Esophagus squamous epithelium (tissue), 5 donors: ENCODE measurements at places on chromosomes 13 and 19. TPM values are rescaled to one million over a fixed set of nuclear protein-coding genes. Genes with fewer than 3 reads are reported as not detected.
A peak's percentile ranks its signal among the peaks of the same experiment; 100 is the strongest.

CCL25 gene
- not detected for total RNA-seq

LHB gene
- not detected for total RNA-seq

SIGLEC8 gene
- total RNA-seq: 0.68 TPM

IRS2 gene
- 24.6 TPM for total RNA-seq

KRTDAP gene
- total RNA-seq: 136 TPM

EID2B gene
- total RNA-seq: 3.6 TPM

FBN3 gene
- total RNA-seq: not detected

RASIP1 gene
- 6.7 TPM for total RNA-seq

DNA sequence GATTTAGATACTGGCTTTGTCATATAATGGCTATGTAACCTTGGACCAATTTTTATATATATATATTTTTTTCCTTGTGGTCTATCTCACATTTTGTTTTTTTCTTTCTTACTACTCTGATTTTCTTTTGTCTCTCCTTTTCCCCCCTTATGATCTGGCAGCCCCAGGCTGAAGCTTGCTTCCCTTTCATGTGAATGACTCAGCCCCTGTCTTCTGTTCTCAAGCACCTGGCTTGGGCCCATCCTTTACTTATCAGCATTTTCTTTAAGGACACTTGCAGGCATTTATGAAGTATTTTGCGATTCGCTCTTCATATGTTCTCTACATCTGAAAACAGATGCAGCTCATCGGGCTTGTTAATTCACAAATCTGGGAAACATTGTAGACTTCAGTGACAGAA, 163.6 kb downstream of the SPRY2 start:
- no peaks in the 10 kb centered on the region for H3K36me3 ChIP-seq
- no peak overlapping the region for H3K27ac ChIP-seq
- H3K27me3 ChIP-seq: no peaks in the 10 kb centered on the region
- H3K4me3 ChIP-seq: no peak overlapping the region

GRCh38 chr19:37333457-37333856, 37.4 kb upstream of the ZNF527 start:
- no peaks in the 10 kb centered on the region for H3K27me3 ChIP-seq
- no peaks in the 10 kb centered on the region for H3K36me3 ChIP-seq
- H3K4me3 ChIP-seq: no peak overlapping the region
- H3K4me1 ChIP-seq: peaks cover 10% of the 10 kb centered on the region
- H3K27ac ChIP-seq: peak overlapping the region; percentile 91
- DNase-seq: no peak

GRCh38 chr13:43333176-43333575, 309.8 kb downstream of the DNAJC15 start:
- no peak for DNase-seq
- H3K4me1 ChIP-seq: no peaks in the 10 kb centered on the region
- H3K36me3 ChIP-seq: no peaks in the 10 kb centered on the region
- no peaks in the 10 kb centered on the region for H3K27me3 ChIP-seq
- no peak overlapping the region for H3K27ac ChIP-seq

GRCh38 chr19:40687525-40688016, 2.9 kb downstream of the NUMBL start:
- no peak for DNase-seq
- H3K4me3 ChIP-seq: no peak overlapping the region
- no peaks in the 10 kb centered on the region for H3K27me3 ChIP-seq
- H3K27ac ChIP-seq: peak overlapping the region; percentile 93

DNA sequence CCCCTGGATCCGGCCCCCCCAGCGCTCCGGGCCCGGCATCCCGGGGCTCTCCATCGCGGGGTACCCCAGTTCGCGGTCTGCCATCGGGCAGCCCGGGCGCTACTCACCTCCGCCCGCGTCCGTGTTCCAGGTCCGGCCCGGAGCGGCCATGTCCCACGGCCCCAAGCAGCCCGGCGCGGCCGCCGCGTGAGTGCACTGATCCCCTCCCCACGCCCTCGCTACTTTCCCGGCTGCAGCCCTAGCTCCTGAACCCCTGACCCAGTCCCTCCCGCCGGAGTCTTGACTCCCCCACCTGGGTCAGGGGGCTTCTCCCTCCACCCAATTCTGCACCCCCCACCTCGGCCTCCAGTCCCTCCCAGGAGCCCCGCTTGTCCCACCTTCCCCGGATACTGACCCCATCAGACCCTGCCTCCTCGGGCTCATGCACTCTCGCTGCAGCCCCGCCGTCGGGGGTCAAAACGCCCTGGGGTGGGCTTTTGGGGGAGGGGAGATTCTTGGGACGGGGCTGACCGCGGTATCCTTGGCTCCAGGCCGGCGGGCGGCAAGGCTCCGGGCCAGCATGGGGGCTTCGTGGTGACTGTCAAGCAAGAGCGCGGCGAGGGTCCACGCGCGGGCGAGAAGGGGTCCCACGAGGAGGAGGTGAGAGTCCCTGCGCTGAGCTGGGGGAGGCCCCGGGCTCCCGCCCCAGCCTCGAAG, 566 bp downstream of the HMG20B start:
- peak overlapping the region; percentile 85 for H3K4me3 ChIP-seq
- no peaks in the 10 kb centered on the region for H3K27me3 ChIP-seq
- peak overlapping the region; percentile 94 for H3K27ac ChIP-seq
- peaks cover 14% of the 10 kb centered on the region for H3K36me3 ChIP-seq

- H3K27ac ChIP-seq: peak overlapping the region; percentile 100
- no peak for DNase-seq
- peaks cover 89% of the 10 kb centered on the region for H3K4me1 ChIP-seq
- H3K36me3 ChIP-seq: no peaks in the 10 kb centered on the region
- no peaks in the 10 kb centered on the region for H3K27me3 ChIP-seq
- H3K4me3 ChIP-seq: peak overlapping the region; percentile 99
These were observed 34.4 kb upstream of the NANOS3 start for GRCh38 chr19:13842291-13843103.

- H3K27ac ChIP-seq: no peak overlapping the region
- H3K4me3 ChIP-seq: no peak overlapping the region
- H3K27me3 ChIP-seq: no peaks in the 10 kb centered on the region
- no peak for DNase-seq
- H3K4me1 ChIP-seq: no peaks in the 10 kb centered on the region
These were observed 22.0 kb downstream of the POSTN start for GRCh38 chr13:37576601-37577000.

GRCh38 chr19:44741258-44741731, 7.2 kb upstream of the BCL3 start:
- H3K36me3 ChIP-seq: no peaks in the 10 kb centered on the region
- H3K4me3 ChIP-seq: no peak overlapping the region
- H3K27me3 ChIP-seq: no peaks in the 10 kb centered on the region
- peak overlapping the region; percentile 87 for H3K27ac ChIP-seq

- no peak overlapping the region for H3K4me3 ChIP-seq
- no peaks in the 10 kb centered on the region for H3K36me3 ChIP-seq
- H3K27me3 ChIP-seq: no peaks in the 10 kb centered on the region
- no peak overlapping the region for H3K27ac ChIP-seq
- DNase-seq: no peak
These were observed 546.7 kb downstream of the RFC3 start for GRCh38 chr13:34364633-34365032.

DNA sequence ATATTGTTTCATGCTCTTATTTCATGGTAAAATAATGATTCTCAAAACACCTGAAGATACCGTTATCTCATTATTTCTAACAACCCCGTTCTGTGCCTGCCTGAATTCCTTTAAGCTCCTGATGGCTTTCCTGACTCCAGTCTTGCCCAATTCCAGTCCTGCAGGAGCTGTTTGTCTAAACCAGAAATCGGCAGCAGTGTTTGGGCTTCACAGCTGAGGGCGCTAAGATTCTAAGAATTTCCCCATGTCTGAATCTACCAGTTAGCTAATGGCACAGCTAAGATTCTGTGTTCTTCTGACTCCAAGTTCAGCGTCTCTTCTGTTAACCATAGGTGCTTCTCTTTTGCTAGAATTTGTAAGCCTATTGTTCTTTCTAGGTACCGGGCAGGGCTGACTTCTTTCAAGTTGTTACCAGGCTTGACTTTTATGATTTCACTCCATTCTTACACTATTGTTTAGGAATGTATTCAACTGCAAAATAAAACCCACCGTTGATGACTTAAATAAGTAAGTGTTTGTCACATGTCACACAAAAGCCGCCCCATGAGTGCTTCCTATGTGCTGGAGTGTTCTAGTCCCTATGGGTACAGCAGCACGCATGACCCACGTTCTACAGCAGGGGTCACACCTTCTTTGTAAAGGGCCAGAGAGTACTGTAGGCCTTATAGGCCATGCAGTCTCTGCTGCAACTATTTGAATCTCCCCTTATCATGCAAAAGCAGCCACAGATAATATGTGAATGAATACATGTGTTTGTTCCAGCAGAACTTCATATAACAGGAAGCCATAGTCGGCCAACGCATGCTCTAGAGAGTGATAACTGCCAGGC, 168.3 kb upstream of the RNF113B start:
- H3K4me3 ChIP-seq: no peak overlapping the region
- DNase-seq: no peak
- no peak overlapping the region for H3K27ac ChIP-seq
- no peaks in the 10 kb centered on the region for H3K4me1 ChIP-seq
- no peaks in the 10 kb centered on the region for H3K36me3 ChIP-seq

GRCh38 chr19:13639342-13639929, 124.9 kb upstream of the MRI1 start:
- DNase-seq: no peak
- H3K27me3 ChIP-seq: peaks cover 17% of the 10 kb centered on the region
- no peaks in the 10 kb centered on the region for H3K36me3 ChIP-seq

DNA sequence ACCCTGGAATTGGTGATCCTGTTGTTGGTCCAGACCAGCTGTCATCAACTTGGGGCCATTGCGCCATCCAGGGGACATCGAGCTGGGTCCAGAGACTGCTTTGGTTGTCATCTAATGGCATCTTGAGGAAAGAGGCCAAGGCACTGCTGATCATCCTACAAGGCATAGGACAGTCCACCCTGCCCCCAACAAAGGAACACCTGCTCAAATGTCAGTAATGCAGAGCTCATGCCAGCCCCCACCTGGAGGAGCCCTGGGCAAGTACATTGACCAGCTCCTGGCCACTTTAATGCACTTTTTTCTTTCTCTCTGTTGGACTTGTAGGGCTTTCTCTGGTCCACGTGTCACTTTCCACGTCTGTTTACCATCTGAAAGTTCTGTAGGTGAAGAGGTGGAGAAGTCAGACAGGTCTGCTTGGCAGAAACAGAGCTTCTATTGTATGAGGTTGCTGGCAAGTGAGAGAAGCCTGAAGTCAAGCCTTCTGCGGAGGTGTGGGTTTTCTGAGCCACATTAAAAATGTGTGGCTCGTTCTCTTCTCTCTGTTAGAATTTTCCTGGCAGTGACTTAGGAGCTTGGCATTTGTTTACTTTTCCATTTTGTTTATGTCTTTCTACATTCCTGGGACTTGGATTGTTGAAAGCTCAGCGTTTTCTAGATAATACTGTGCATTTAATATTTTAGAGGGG, 124.0 kb upstream of the RNF113B start:
- DNase-seq: no peak
- H3K27me3 ChIP-seq: no peaks in the 10 kb centered on the region
- peaks cover 26% of the 10 kb centered on the region for H3K4me1 ChIP-seq
- H3K36me3 ChIP-seq: no peaks in the 10 kb centered on the region

GRCh38 chr19:34128558-34129250, 43.6 kb upstream of the LSM14A start:
- H3K27ac ChIP-seq: no peak overlapping the region
- no peaks in the 10 kb centered on the region for H3K27me3 ChIP-seq

- peak within 1 kb of the TSS; percentile 92 for H3K27ac ChIP-seq
- no peaks in the 10 kb centered on the region for H3K27me3 ChIP-seq
- peak within 1 kb of the TSS; percentile 79 for H3K4me3 ChIP-seq
- H3K4me1 ChIP-seq: peaks cover 30% of the 10 kb centered on the region
- H3K36me3 ChIP-seq: peaks cover 28% of the 10 kb centered on the region
- DNase-seq: peak; percentile 89
These were observed at the start of gene ZNF506 for GRCh38 chr19:19821366-19821951. Gene ZNF506, minus strand, starts transcription at chr19:19821750. Its CDS starts 147 bp downstream, at chr19:19821603.

DNA sequence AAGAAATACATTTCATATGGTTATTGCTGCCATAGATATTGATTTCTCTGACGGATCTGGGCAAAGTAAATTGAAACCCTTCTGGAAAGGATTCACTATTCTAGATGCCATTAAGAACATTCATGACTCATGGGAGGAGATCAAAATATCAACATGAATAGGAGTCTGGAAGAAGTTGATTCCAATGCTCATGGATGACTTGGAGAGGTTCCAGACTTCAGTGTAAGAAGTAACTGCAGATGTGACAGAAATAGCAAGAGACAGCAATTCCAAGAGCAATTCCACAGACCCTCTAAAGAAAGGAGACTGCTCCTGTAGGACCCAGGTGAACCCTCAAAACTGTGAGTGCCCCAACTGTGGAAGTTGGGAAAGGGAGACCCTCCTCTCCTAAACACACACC, 30.9 kb upstream of the KCTD12 start:
- no peak for DNase-seq
- no peak overlapping the region for H3K27ac ChIP-seq
- H3K36me3 ChIP-seq: no peaks in the 10 kb centered on the region
- H3K27me3 ChIP-seq: no peaks in the 10 kb centered on the region
- peaks cover 3% of the 10 kb centered on the region for H3K4me1 ChIP-seq

DNA sequence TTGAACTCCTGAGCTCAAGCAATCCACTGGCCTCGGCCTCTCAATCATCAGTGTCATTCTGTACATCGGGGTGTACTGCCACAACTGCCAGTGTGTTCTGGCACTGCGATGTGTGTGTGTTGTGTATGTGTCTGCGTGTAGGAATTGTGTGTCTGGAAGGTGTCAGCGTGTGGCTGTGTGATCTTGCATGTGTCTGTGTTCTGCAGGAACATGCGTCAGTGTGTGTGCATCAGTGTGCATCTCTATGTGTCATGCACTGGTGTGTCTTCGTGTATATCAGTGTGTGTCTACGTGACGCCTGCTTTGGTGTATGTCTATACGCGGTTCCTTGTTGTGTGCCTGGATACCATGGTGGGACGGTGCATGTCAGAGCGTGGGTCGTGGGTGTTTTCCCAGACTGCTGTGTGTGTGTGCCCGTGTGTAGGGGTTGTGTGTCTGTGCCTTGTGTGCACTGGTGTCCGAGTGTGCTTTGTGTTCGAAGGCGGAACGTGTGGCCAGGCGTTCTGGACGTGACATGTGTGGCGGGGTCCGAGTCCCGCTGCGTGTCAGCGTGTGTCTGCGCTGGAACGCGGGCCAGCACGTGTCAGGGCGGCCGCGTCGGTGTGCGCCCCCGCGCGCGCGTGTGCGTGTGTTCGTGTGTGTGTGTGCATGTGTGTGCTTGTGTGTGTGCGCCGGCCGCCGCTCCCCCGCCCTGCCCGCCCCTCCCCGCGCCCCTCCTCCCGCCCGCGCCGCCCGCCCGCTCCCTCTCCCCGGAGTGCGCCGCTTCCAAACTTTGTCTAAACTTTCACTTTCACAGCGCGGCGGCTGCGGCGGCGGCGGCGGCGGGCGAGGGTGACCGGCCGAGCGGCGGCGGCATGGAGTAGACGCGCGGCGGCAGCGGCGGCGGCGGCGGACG, at the start of gene NFIX:
NFIX (plus strand) TSS at position 775 of the 895 bp plus-strand sequence. CDS start 363 bp downstream, outside the sequence.
- H3K4me1 ChIP-seq: peaks cover 5% of the 10 kb centered on the region
- peak within 1 kb of the TSS; percentile 93 for H3K4me3 ChIP-seq
- H3K27me3 ChIP-seq: peaks cover 3% of the 10 kb centered on the region
- no peaks in the 10 kb centered on the region for H3K36me3 ChIP-seq
- H3K27ac ChIP-seq: peak within 1 kb of the TSS; percentile 97
